Natural killer cell treated with Interleukin-12 subunit alpha and Interleukin-12 subunit beta and Interleukin-15 and Interleukin-18, amount 100 ng/mL, for 72 hours (primary cell): ENCODE measurements at places on chromosomes 1 and 21. TPM values are rescaled to one million over a fixed set of nuclear protein-coding genes. Genes with fewer than 3 reads are reported as not detected.

The FCRL1 gene
- total RNA-seq = not detected

- no peak for DNase-seq
Observed at GRCh38 chr1:153598309-153599172, 14.4 kb downstream of the S100A16 start.

DNA sequence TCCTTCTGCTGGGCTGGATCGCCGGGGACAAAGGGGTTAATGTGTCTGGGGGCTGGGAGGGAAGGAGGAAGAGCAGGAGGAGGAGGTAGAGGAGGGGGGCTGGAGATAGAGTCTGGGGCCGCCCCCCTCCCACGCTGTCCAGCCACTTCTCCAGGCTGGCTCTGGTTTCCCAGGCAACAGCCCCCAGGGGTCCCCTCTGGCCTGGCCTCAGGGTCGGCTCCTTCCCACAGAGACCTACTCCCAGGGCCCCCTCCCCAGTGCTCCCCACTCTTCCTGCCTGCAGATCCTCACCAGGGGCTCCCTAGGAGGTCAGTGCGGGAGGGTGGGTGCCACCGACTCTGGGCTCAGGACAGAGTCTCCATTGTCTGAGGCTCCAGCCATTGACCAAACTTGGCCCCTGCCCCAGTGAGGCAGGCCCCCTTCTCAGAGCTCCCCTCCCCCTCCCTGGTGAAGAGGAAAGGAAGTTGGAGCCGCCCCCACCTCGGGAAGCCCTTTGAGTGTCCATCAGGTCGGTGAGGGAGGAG is 34.1 kb downstream of the ARHGEF10L start:
- DNase-seq = no peak

The OR2L8 gene
- total RNA-seq = not detected

DNA sequence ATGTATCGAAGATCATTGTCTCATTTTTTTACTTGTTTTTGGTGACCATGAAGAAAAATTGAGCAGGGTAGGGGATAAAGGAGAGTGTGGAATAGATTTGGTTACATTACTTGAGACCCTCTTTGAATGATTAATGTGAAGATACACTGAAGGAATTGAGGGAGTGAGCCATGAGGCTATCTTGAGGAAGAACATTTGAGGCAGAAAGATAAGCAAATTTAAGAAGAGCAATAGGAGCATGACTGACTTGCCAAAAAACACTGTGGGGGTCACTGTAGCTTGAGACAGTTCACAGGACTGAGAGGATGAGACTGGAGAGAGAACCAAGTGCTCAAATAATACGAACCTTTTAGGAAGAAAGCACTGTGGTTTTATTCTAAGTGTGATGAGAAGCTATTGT is 43.1 kb upstream of the PTPRC start:
- DNase-seq = no peak
